Stimulated activated CD4-positive, alpha-beta T cell treated with anti-CD3 and anti-CD28 coated beads, TNF-alpha, amount 100 ng/mL, for 4 hours (primary cell): ENCODE measurements at places on chromosomes 7 and 10.

DNA sequence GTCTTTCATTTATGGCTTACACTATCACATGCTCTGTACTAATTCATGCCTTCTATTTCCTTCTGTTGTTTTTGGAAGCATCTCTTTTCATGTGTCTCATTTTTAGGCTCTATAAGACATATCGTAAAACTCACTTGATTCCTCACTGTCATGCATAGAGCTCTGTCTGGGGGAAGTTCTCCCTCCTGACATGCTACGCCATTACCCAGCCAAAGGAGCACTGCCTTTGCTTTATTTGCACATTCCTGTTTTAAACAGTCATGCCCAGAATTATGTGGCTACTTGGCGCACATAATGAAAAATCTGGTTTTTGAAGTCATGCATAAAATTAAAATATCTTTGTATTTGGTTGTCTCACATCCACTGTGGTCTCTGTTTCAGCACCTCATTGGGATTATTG is 17.6 kb upstream of the AKR1C3 start:
- no peak for DNase-seq

DNA sequence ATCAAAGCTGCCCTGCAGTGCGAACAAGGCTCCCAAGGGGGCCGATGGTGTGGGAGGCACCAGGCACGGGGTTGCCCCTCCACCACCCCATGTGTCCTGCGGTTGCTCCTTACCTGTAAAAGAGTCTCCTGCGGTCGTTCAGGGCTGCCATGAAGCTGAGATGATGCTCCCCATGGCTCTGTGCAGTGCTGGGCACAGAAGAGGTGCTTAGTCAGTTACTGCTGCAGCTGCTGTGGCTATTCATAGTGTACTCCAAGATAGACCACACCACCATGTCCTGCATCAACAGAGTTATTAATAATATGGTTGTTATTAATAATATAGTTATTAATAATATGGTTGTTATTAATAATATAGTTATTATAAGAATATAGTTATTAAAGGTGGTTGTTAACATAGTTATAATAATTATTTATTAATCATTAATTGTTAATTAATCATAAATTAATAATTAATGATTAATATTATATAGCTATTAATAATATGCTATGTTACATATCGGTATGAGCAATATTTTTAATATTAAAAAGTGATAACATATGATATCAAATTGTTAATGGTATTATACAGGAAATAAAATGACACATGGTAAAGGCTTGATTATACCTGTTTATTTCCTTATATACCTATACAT is 97.0 kb upstream of the PFKP start:
- DNase-seq, result no peak

DNA sequence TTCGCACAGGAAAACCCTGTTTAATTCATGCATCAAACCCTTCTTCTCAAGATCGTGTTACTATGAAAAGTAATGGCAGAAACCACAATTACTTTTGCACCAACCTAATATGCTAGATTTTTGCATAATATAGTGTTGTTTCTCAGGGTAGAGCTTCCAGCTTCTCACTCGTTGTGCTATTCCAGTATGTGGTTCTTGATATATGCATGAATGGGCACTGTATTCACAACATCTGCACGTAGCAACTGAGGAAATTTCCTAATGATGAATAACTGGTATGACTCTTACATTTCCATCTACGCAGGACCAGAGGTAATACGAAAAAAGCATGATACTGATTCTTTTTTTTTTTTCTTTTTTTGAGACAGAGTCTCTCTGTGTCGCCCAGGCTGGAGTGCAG is 326.6 kb upstream of the GALNT17 start:
- DNase-seq, result no peak

DNA sequence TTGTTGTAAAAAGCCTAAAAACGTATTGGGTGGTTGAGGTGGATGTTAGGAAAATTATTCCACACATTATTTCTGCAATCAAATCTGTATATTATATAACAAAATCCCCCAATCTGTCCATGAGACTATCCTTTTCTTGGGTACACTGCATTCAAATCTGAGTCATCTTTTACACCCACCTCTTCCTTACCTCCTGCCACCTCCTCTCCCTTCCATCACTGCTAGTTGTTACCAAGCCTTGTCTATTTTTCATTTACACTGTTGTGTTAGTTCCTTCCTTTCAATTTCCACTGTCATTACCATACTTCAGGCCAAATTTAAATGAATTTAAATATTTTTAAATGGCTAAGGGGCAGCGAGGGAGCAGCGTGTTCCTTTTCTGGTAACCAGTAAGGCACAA is 83.3 kb downstream of the ITGA8 start:
- no peak for DNase-seq

DNA sequence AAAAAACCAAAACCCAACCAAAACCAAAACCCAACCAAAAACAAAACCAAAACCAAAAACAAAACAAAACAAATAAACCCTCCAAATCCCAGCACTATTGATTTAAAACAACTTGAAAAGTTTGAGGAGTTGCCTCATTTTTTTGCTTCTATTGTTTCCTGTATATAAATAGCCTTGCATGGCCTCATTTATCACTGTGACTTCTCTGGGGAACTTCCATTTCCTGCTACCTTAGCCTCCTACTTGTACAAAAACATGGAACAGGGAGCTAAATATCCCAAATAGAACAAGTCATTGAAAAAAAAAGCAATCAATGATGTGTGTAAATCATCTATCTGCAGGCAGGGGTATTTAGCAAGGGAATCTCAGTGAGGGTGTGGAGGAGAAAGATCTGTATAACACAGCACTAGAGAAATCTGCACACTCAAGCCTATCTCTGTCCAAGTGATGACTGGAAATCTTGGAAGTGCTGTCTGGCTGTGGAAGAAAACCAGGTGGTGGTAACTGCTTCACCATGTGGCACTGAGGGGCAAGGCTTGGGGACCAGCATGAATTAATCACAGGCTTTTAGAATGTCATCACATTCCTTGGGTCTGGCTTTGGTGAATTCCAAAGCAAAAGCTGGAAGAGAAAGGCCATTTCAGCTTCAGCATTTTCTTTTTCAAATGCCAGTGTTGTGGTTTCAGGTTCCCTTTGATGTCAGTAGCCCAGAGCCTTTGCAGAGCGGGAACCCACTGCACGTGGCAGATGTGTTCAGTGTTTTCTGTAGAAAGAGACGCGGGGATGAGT is 349.5 kb upstream of the ZNF32 start:
- DNase-seq, result no peak
